SK-N-MC (cell line): ENCODE measurements at places on chromosomes 4 and X.

GRCh38 chr4:83046693-83047473 is 11.9 kb downstream of the COPS4 start:
- no peak for DNase-seq

- no peak for DNase-seq
Observed at GRCh38 chr4:134117392-134118183, 84.0 kb downstream of the PABPC4L start.

GRCh38 chr4:64146030-64146429 is 263.2 kb downstream of the TECRL start:
- DNase-seq, result no peak

GRCh38 chr4:76830964-76831703 is 66.8 kb downstream of the SOWAHB start:
- DNase-seq, result peak; percentile 10

- DNase-seq, result no peak
Observed at GRCh38 chrX:119030990-119031389, 41.8 kb upstream of the CT47C1 start.

GRCh38 chrX:140502491-140503237 is 2.2 kb downstream of the SOX3 start:
- no peak for DNase-seq

DNA sequence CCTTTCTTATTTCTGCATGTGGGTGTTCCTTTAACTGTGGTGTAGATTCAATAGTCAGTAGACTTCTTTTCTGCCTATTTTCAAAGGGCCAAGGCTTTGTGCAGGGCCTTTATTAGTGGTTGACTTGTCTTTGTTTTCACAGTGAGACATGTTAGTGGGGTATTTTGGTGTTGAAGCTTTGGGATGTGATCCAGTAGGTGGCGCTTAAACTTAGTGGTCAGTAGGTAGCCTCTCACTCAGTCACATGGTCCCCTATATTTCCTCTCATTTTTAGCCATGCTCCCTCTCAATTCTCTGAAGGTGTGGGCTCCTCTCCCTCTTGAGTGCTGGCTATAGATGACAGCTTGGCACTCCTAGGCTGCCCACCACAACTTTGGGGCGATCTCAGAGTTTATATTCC is 23.4 kb upstream of the SLC10A7 start:
- no peak for DNase-seq

DNA sequence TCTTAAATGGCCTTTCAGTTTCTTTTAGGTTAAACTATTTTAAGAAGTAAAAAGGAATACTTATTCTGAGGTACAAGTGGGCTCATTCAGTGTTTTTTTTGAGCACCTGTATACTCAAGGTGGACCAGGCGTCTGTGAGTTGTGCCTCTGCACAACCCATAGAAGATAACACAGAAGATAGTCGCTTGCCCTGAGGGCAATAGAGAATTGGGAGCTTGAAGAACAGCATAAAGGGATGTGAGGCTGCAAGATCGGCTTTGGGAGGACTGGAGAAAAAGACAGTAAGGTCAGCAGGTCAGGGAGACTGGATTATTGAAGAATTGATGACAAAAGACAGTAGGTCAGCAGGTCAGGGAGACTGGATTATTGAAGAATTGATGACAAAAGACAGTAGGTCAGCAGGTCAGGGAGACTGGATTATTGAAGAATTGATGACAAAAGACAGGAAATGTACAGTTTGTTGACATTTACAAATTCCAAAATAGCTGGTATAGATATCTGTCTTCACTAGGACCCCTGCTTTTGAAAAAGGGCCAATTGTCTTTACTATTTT is 3.1 kb downstream of the CPE start:
- no peak for DNase-seq

- no peak for DNase-seq
Observed at GRCh38 chr4:157165935-157166610, 54.5 kb upstream of the GRIA2 start.

- DNase-seq, result no peak
Observed at GRCh38 chrX:1581132-1581531, 10.3 kb upstream of the AKAP17A start.

DNA sequence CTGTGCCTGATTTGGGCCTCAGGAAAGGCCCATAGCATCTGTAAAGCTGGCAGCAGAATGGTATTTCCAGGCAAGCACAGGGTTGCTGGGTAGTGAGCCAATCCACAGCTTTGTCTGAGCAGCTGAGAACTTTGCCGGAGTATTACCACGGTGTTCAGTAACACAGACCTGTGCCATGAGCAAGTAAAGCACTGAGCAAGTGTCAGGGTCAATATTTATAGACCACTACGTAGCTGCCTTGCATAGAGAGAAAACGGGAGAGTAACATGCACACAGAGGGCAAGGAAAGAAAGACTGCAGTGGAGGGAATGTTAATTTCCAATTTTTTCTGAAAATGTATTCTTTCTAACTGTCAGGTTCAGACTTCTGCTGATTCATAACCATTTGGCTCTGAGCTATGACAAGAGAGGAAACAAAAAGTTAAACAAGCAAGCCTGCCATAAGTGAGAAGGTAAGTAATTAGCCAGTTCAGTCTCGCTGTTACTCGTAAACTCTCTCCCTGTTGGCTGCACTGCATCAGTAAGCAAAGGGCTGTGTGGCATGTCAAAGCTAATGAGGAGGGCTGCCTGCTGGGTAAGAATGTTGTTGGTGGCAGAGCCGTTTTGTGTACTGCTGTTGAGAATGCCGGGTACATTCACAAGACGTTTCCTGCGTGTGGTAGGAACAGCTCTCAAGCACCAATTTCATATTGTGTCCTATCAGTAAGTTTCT is 238.1 kb downstream of the BMPR1B start:
- peak; percentile 34 for DNase-seq

DNA sequence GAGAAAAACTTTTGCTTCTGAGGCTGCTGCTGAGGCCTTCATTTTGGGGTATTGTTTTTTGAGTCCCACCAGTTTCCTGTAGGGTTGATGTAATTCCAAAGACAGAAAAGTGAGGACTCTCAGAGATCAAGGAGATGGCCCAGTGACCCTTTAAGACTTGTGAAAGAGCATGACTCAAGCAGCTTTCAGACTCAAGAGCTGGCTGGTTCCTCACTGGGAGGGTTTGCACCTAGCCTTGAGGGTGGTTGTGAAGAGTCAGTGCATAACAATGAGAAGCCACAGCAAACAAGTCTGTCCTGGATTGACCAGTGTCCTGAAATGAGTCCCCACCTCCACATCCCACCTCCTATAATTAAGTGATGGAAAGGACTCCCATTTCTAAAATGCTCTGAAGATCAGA is 89.2 kb downstream of the NHS start:
- no peak for DNase-seq

GRCh38 chrX:110491846-110492620 is 133.4 kb downstream of the RTL9 start:
- no peak for DNase-seq

GRCh38 chr4:146018247-146018646 is 79.6 kb upstream of the ZNF827 start:
- DNase-seq, result no peak

DNA sequence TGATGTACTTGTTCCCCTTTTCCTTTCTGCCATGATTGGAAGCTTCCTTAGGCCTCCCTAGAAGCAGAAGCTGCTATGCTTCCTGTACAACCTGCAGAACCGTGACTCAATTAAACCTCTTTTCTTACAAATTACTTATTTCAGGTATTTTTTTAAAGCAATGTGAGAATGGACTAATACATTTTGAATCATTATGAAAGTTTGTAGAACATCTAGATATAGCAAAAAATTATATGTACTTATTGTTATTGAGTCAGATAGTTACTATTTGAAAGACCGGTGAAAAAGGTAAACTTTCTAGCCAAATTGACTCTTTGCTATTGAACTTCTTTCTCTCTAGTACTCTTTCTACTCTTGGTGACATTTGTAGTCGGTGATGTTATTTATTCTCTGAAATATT is 777.3 kb upstream of the GALNTL6 start:
- no peak for DNase-seq

GRCh38 chr4:111923786-111924185 is 221.5 kb upstream of the FAM241A start:
- no peak for DNase-seq

DNA sequence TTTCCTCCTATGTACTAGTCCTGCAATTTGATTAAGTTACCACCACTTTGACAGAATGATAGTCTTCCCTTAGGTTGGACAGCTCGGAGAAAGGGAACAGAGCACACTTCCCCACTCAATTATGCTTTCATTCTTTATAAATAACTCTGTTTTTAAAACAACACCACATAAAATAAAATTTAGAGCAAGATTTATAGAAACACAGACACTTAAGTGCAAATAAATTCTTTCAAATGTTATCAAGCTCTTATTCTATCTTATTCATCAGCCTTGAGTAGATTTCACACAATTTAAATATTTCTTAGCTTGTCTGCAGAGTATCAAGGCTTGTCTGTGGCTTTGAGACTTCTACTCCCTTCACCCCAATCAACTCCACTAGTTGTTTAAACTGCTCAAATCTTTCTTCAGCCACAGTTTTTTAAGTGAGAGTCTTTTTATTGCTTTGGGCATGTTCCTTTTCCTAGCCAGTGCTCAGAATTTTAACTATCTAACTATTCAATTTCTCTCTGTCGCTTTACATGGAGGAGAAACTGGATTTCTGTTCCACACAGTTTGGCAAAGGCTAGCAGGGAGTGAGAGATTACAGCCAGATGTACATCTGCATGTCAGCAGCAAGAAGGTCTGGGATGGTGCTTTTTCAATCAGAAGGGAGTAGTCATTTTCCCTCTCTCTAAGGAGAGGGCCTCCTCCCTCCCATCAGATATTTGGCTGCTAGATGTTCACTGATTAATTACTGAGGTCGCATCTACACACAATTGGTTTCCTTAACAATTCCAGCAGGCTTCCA is 53.1 kb upstream of the PLAC1 start:
- no peak for DNase-seq

- DNase-seq, result no peak
Observed at GRCh38 chr4:38360201-38360600, 303.8 kb upstream of the KLF3 start.

DNA sequence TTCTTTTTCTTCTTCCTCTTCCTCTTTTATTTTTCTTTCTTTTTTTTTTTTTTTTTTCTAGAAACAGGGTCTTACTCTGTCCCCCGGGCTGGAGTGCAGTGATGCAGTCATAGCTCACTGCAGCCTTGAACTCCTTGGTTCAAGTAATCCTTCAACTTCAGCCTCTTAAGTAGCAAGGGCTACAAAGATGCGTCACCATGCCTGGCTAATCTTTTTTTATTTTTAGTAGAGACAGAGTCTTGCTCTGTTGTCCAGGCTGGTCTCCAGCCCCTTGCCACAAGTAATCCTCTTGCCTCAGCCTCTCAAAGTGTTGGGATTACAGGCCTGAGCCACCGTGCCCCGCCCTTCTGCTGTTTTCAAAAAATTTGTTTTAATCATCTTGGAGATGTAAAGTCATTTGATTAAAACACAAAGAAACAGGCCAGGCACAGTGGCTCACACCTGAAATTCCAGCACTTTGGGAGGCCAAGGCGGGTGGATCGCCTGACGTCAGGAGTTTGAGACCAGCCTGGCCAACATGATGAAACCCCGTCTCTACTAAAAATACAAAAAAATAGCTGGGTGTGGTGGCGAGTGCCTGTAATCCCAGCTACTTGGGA is 28.1 kb downstream of the SYNPO2 start:
- no peak for DNase-seq

DNA sequence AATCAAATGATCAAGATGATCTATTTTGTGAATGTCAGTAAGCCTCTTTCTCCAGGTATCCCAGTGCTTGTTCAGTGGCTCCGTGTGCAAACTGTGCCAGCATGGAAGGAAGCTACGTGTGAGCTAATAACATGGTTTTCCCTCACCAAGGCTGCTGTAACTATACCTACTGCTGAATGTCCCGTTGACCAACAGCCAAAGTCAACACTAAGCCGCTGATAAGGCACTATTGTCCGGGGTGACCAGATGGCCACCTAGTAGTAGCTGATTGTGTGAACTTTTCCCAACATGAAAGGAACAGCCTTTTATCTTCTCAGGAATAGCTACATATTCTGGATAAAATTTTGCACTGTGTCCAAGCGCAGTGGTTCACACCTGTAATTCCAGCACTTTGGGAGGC is 58.0 kb upstream of the ABCG2 start:
- DNase-seq, result no peak

GRCh38 chr4:53552711-53553110 is 38.6 kb downstream of the LNX1 start:
- DNase-seq, result no peak

DNA sequence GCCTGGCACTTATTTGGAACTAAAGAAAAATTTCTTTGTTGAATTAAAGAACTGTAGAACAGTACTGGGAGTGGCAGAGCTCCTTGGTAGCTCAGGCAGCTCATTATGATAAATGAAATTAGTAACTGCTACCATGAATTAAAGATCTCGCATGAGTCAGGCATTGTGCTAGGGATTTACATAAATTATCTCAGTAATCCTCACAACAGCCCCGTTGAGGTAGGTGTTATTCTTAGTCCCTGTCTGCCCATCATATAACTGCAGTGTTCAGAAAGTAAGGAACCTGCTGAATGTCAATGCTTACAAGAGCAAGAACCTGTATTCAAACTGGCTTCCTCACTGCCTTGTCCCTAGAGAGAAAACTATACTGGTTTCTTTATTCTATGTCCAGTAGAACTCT is 108.3 kb downstream of the NLGN4X start:
- no peak for DNase-seq

GRCh38 chr4:118834070-118834469 is 1.9 kb downstream of the SEC24D start:
- no peak for DNase-seq

DNA sequence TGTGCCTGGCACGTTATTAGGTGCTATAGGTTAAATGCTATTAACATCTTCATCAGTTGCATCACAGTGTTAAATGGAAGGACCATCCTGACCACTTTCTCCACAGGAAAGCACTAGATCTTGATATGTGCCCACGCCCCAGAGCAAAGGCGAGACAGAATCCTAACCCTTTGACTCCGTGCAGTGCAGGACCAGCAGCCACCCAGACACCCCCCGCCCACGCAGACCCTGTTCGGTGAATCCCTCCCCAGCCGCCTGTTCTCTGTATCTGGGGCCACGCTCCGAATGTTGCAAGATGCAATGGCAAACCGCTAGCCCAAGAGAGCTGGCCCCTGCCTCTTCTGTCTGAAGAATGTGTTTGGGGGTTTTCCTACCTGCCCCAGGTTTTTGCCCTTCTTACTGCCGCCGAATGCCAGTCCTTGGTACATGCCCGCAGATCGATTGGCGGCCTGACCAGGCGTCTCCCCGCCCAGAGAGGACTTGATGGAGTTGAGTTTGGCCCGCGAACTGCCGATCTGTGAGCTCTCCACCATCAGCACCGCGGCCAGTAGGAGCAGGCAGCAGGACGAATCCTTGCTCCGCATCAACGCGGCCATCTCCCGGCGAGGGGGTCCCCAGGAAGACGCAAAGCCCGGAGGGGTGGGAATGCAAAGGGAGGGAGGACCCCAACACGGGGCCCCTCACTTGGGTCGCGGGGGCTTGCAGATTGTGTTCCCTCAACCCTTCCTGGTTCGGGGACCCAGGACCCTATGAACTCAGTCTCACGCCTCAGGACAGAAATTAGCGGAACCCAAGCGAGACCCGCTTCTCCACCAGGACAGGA is 906 bp downstream of the DKK2 start:
- DNase-seq, result no peak

GRCh38 chr4:151535366-151535765 is 126.4 kb downstream of the FHIP1A start:
- DNase-seq, result no peak
